Hindlimb muscle (tissue), 1 donor: ENCODE measurements at places on chromosomes 12 and 14. TPM values are rescaled to one million over a fixed set of nuclear protein-coding genes. Genes with fewer than 3 reads are reported as not detected.

- DNase-seq = no peak
These were observed 75.7 kb downstream of the DIP2B start for GRCh38 chr12:50580436-50580835.

GRCh38 chr14:103121121-103121845, 2.0 kb upstream of the TNFAIP2 start:
- no peak for DNase-seq

- no peak for DNase-seq
These were observed 191.5 kb downstream of the NTF3 start for GRCh38 chr12:5623411-5623810.

FAM181A gene
- polyA plus RNA-seq = not detected

GRIP1 gene
- polyA plus RNA-seq = 0.89 TPM

SDR9C7 gene
- 0.36 TPM for polyA plus RNA-seq
